NCI-H2081 treated with DMSO at 0.1 percent for 48 hours (cell line): ENCODE measurements at places on chromosomes 2 and 18.

DNA sequence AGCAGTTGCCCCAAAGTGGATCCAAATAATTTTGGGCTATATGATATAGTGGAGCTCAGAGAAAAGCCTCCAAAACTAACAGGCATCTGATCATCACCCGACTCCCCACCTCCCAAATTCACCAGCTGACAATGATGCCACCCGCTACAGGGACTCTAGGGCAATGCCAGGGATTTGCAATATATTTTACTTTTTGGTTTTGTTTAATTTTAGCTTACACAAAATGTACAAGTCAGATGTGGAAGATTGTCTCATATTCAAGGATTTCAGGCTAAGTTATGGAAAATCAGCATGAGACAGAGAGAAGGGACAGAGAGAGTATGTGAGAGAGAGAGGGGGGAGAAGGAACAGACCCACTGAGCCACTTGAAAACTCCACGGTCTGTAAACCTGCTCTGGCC lies 187.4 kb downstream of the TMEM247 start:
- no peak for DNase-seq

DNA sequence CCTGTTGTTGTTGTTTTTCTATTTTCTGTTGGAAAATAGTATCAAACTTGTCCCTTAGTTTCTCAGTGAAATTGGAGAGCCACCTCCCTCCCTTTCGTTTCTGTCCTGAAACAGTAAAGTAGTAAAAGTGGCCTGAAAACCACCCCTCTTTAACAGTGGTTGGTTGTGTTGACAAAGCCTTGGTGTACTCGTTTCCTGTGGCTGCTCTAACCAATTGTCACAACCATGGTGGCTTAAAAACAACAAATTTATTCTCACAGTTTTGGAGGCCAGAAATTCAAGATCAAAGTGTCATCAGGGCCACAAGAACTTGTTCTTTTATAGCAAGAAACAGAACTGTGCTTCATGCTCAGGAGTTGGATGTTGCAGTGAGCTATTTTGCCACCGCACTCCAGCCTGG lies 4.0 kb upstream of the DYSF start:
- no peak for DNase-seq

GRCh38 chr2:209942426-209942825 lies 60.0 kb upstream of the RPE start:
- no peak for DNase-seq

- no peak for DNase-seq
Measured at GRCh38 chr2:9830685-9831410, 12.4 kb upstream of the TAF1B start.

DNA sequence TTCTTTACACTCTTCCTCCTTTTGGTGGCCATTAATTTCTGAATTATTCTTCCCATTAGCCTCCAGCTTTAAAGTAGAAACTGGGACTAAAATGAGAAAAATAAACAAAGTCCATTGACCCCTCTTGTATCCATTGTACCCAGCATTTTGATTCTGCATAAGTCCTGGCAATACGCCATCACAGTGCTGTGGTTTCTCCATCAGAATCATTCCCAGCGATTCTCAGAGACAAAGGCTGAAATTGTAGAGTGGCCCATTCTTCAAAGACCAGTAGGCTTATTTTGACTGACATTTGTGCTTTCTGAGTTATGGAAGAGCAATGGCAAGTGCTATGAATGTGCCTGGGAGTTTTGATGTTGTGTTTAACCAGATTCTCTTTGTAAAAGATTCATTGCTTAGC lies 199.3 kb upstream of the GALNT5 start:
- no peak for DNase-seq

DNA sequence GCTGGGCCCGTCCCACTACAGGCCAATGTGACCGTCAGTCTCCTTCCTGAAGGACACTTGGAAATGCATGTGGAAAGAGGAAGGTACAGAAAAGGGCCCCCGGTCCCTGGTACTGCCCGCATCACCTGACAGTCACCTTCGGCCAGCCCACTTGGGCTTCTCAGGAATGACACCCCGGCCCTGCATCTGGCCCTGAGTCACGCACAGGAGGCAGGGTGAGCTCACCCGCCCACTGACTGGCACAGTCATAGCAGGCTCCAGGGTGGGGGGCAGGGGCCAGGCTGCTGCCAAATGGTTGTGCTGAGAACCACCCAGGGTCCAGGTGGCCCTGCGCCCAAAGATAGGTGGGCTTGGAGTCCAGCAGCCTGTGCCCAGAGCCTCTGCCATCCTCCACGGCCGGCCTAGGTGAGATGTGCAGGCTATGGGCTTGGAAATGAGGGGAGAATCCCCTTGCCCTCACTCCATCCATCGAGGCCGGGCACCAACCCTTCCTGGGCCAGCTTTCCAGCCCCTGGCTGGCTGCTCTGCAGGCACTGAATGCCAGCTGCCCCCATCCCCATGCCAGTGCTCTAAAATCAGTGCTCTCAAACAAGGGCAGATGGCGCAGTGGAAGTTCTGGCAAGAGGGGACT lies 14.1 kb downstream of the EMX1 start:
- no peak for DNase-seq

- DNase-seq, result no peak
Measured at GRCh38 chr2:150698016-150698661, 210.7 kb upstream of the RND3 start.

- DNase-seq, result no peak
Measured at GRCh38 chr2:105675841-105676240, 68.9 kb upstream of the NCK2 start.

GRCh38 chr2:105772362-105772761 lies 27.6 kb downstream of the NCK2 start:
- no peak for DNase-seq

GRCh38 chr2:98656800-98657199 lies 48.4 kb downstream of the UNC50 start:
- no peak for DNase-seq

- peak; percentile 29 for DNase-seq
Measured at GRCh38 chr2:32772638-32773447, 145.0 kb downstream of the TTC27 start.

- no peak for DNase-seq
Measured at GRCh38 chr2:60385648-60386047, 167.8 kb downstream of the BCL11A start.

GRCh38 chr18:42758852-42759251 lies 356.6 kb downstream of the RIT2 start:
- no peak for DNase-seq

- DNase-seq, result no peak
Measured at GRCh38 chr2:126658905-126659561, 3.1 kb downstream of the GYPC start.

GRCh38 chr2:239774933-239775622 lies 250.1 kb downstream of the NDUFA10 start:
- DNase-seq, result no peak

GRCh38 chr2:37375741-37376288 lies 31.4 kb downstream of the QPCT start:
- DNase-seq, result no peak

- DNase-seq, result no peak
Measured at GRCh38 chr2:29009711-29010677, 28.9 kb downstream of the TOGARAM2 start.

GRCh38 chr2:57880967-57881366 lies 165.6 kb upstream of the VRK2 start:
- peak; percentile 47 for DNase-seq

DNA sequence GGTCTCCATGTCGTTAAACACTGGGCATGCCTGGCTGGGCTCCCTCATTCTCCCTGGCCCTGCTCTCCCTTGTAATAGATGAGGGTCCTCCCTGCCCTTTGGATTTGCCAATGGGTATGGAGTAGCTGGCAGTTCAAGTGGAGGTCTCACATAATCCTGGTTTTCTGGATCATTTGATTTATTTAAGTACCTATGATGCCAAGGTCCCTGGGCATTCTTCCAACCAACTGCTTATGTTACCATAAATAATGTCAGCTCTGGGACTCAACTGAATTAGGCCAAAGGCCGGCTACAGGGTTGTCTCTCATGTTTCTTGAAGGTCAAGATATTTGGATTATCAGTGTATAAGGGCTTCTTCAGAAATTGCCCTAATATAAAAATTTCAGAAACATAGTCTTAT lies 104.9 kb upstream of the LYPD6 start:
- DNase-seq, result no peak

DNA sequence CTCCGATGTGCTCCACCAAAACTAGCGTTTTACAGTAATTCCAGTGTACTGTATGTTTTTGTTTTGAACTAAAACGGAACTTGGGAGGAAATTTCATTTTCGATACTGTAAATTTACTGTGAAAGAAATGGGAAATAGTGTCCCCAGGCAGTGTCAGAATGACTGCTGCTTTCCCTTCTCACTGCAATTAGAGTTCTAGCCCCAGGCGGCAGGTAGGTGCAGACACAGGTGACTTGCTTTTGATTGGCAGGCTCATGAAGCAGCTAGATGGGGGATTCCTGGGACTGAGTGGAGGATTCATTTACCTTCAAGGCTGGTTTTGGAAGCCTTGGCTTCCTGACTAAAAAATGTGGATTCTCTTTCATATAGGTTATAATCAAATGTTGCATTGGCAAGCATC lies 27.0 kb downstream of the RPRM start:
- DNase-seq, result no peak

DNA sequence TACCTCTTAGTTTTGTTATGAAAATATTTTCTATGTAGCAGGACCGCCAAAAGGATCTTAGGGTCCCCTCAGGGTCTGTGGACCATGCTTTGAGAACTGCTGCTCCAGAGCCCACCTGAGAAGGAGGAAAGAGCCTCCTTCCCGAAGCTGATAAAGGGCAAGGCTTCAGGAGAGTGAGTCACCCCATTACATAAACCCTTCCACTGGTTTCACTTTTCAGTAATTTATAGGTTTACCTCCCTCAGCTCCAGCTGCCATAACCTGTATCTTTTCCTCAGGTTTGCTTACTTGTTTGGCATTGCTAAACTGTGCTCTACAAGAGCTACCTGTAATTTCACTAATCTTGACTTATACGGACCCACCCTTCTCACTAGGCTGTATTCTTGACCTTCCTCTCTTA lies 6.6 kb downstream of the TTLL4 start:
- DNase-seq, result no peak

DNA sequence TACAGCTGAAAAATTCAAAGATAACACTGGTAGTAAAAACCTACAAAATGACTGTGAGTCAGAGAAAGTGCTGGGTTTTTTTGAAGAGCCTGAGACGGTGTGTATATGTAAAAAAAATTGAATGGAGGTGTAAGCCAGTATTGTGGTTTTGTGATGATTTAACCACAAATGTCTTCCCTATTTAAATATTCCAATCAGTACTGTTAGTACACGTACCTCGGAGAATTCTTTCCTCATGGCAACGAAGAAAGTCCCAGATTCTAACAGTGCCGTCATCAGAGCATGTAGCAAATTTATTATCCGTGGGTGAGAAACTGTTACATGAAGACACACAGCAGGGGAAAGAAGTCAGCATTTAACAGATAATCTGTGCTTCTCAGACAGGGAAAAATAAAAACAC lies 48.1 kb downstream of the WDR33 start:
- no peak for DNase-seq

DNA sequence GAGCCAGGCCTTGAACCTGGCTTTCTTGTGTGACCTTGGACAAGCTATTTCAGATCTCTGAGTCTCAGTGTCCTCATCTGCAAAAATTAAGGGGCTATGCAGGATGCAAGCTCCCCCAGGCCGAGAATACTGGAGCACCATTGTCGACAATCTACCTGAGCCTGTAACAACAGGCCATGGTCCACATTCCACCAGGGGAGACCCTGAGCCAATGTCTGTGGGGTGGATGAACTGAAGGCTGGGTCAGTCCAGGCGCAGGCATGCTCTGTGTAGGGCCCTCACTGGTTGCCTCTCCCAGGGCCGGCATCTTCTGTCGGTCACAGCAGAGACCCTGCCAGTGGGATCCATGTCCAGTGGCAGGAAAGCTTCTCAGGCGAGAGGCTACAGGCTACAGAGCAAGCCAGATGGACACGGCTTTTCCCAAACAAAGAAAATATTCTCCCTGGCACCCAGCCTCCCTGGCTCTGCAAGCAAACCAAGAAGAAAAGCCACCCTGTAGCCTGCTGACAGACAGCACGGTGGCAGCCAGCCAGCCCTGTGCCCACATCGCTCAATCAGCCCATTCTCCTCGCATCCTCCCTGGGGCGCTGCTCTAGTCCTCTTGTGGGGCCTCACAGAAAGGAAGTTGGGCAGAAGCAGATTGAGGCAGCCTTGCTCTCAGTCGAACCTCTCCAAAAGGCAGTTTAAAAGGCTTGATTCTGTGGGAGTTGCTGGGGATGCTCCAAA lies 48.7 kb upstream of the FZD7 start:
- DNase-seq, result no peak

- DNase-seq, result no peak
Measured at GRCh38 chr2:207694811-207695281, 16.6 kb upstream of the CCNYL1 start.

- DNase-seq, result no peak
Measured at GRCh38 chr18:47120428-47120827, 29.9 kb downstream of the HDHD2 start.

GRCh38 chr2:105510761-105511528 lies 112.1 kb upstream of the FHL2 start:
- no peak for DNase-seq

GRCh38 chr2:97761192-97761591 lies 47.8 kb downstream of the ZAP70 start:
- DNase-seq, result no peak

DNA sequence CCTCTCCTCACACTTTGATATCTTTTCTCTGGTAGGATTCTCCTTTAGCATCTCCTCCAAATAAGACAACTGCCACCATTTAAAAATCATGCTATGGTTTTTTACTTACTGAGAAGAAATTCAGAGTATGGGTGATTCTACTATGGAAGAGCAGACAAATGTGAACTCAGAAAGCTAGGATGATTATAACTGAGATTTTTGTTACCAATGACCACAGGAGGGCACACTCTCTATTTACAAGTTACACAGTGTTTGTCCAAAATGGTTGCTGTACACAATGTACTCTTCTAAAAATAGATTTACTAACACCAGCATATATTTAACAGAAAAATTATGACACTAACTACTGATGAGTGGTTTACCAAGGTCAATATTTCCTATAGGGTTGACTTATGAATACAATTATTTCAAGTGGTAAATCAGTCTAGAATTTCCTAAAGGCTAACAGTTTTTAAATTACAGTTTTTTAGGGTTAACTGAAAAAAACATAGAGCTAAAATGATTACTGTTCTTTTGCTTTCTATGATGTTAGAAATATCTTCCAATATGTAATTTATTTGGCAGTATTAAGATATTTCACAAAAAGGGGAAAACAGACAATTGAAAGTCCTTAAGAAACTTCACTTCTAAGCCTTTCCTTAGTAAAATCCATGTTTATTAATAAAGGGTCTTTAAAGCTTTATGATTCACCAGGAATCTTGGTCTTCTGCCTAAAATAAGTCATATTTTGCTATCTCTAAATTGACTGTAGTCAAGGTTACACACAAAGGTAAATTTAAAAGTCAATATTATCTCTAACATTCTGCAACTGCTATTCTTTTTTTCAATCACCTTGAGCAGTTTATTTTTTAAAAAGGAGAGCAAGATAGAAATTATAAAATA lies 57.2 kb downstream of the MAP4K3 start:
- DNase-seq, result peak; percentile 36
